ENCODE measurements at places on chromosomes 2 and 18.

- no peak for DNase-seq
Observed at GRCh38 chr2:65353046-65353445, 79.4 kb downstream of the SPRED2 start.

- DNase-seq: no peak
Observed at GRCh38 chr2:176502619-176503018, 233.4 kb downstream of the MTX2 start.

DNA sequence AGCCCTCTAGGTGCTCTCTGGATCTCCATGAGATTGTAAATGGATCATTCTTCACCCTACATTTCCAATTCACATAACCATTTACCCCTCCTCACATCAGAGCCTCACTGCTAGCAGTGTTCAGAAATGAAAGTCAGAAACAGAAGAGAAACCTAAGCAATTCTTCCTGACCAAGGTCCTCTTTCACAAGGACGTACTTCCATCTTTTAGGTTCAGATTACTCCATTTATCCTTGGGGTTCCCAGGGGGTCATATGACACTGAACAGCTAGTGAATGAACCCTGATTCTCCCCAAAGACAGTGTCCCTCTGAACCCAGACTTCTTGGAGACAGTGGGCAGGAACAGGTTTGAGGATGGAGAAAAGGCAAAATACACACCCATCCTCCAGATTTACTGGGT is 12.9 kb upstream of the MARCO start:
- no peak for DNase-seq

DNA sequence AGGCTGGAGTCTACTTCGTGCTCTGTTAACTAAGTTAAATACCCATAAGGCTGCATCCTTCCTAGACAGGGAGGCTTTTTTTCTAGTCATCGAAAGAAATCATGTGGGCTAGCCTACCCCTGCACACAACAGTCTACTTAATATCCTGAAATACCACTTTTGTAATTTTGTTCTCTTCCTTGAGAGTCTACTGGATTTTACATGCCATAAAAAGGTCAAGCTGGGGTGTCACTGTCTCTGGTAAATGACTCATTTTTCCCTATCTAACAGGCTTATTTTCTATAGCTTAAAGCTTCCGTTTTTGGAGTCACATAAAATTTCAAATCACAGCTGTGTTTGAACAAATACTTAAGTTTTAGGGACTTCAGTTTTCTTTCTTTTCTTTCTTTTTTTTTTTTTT is 10.7 kb upstream of the STAM2 start:
- no peak for DNase-seq

GRCh38 chr2:25202275-25202674 is 33.9 kb upstream of the POMC start:
- DNase-seq: no peak

Measured in kidney capillary endothelial cell (primary cell).